CD4-positive, alpha-beta T cell treated with Interleukin-6 at 100 ng/mL for 8 hours (primary cell): ENCODE measurements at places on chromosomes 2 and 18.

DNA sequence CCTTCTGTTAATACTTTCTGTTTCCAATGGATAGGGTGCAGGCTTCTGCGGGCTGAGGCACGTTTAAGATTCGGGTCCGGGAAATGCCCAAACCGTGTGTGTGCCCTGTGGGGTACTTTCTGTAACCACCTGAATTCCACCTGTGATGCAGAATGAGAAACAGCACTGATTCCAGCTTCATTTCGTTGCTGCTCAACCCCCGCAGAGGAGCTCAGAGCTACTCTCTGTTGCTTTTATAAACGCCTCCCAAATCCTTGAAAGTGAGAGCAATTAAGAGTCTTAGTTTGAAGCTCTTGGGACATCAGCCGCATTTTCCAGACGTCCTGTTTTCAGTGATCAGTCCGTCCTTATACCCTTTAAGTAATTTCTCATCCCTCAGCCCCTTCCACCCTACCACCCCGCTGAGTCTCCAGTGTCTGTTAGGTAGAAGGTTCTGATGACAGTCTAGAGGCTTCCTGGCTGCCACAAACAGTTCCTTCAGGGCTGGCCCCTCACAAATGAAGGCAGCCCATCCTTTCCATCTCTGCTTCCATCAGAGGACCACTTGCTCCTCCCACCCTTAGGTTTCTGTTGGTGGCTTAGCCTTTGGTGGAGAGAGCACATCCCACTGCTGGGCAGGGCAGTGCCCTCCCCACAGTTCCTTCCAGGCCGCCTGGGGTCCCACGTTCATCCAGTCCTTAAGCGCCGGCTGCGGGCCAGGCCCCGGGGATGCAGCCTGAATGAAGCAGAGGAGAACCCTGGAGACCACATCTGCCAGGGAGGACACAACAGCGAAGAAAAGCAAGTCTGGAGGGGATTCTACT is 230.1 kb downstream of the SEPTIN10 start:
- no peak for DNase-seq

- no peak for DNase-seq
These were observed 61.0 kb downstream of the LPIN1 start for GRCh38 chr2:11807156-11808015.

GRCh38 chr2:118254116-118254515 is 165.8 kb downstream of the INSIG2 start:
- no peak for DNase-seq

DNA sequence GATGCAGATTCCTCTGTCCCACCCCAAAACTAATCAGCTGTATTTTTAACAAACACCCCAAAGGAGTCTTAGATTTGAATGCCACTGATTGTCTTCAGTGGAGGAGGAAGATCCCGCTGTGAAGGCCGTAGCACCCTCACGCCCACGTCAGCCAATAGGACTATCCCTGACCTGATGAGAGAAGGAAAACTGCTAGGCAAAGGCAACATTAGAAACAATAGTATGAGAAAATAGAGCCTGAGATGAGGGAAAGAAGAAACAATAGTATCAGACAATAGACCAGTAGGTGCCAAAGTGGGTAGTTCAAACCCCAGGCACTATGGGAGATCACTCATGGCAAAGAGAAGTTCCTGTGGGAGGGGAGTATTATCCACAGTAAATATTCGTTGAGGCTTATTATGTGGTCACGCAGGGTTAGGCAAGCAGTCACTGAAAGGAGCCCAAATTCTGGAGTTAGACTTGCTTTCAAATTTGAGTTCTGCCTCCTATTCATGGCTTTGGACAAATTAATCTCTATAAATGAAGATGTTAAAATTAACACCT is 2.8 kb downstream of the PCBP1 start:
- DNase-seq, result no peak

DNA sequence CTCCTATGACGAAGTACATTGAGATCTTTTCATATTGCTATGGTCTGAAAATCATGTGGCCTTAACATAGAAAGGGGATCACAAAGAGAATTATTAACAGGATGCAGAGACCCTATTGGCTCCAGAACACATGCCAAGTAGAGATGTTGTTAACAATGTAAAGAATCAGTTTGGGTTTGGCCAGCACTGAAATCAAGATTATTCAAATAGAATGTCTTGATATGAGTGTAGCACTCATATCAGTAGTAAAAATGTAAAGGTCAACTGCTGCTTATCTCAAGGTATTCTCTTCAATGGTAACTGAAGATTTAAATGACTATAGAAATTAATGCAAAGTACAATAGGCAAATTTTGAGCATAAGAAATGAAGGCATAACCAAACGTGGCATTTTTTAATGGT is 262.8 kb downstream of the PTH2R start:
- DNase-seq, result no peak

DNA sequence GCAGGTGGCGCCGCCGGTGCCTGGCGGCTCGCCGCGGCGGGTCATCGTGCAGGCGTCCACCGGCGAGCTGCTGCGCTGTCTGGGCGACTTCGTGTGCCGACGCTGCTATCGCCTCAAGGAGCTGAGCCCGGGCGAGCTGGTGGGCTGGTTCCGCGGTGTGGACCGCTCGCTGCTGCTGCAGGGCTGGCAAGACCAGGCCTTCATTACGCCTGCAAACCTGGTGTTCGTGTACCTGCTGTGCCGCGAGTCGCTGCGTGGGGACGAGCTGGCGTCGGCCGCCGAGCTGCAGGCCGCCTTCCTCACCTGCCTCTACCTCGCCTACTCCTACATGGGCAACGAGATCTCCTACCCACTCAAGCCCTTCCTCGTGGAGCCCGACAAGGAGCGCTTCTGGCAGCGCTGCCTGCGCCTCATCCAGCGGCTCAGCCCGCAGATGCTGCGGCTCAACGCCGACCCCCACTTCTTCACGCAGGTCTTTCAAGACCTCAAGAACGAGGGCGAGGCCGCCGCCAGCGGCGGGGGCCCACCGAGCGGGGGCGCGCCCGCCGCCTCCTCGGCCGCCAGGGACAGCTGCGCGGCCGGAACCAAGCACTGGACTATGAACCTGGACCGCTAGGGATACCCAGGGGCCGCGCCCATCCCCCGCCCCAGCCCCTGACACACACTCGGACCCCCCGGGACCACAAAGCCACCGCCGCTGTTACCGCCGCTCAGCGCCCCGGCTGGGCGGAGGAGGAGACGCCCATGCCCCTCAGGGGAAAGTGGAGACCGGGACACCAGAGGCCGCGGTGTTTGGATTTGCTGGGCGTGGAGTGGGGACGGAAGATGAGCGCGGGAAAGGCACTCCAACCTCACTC is 1.1 kb downstream of the CDK5R2 start:
- DNase-seq, result no peak

DNA sequence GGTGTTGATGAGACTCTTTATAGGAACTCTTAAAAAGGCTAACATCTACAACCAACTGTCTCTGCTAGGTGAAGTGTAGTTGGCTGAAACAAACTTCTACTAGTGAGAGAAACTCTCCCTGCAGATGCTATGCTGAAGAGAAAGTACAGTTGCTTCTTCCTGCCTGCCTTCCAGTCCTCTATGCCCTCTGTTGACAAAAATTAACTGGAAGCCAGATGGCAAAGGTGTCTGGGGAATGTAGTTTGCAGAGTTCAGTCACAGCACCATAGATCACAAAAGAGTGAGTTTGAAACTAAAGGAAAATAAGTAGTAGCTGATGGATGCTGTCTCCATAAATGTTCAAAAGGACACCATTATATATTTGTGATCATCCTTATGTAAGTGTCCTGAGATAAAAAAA is 958.8 kb upstream of the NRXN1 start:
- no peak for DNase-seq

- DNase-seq, result no peak
These were observed 87.3 kb upstream of the OTOS start for GRCh38 chr2:240227538-240228428.
